ENCODE measurements at places on chromosomes 13 and 19.

- DNase-seq = no peak
Observed at GRCh38 chr13:53522034-53522433, 493.4 kb downstream of the OLFM4 start.

DNA sequence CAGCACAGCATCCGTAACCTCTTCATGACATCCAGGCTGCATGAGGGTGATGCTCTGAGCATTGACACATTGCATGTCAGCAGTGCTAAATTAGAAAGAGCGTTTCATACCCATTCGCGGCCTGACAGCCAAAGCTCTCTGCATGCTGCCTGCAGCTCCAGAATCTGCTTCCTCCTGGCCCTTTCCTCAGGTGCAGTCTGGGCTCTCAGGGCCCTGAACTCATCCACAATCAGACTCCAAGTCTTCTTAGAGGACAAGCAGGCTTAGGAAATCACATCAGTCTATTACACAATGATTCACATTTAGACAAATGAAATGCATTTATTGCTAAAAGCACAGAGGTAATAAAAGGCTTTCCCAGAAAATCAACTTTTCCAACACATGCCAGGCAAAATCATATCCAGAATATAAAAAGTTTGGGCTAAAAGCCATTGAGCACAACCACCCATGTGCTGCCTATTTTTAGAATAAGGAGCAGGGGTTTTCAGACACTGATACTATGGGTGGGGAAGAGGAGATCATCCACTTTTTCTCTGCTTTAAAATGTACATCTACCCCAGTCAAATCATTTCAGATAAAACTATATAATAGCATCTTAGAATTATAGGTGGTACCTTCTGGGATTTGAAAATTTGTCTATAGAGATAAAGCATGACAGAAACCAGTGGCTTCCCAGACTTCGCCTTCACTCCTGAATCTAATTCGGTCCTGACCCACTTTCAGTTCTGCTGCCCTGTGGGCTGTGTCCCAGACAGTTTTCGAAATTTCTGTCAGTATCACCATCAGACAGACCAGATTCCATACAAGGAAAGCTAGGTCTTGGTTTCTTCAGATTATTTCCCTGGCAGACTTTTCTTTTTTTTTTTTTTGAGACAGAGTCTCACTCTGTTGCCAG is 109.3 kb downstream of the COL4A2 start:
- no peak for DNase-seq

DNA sequence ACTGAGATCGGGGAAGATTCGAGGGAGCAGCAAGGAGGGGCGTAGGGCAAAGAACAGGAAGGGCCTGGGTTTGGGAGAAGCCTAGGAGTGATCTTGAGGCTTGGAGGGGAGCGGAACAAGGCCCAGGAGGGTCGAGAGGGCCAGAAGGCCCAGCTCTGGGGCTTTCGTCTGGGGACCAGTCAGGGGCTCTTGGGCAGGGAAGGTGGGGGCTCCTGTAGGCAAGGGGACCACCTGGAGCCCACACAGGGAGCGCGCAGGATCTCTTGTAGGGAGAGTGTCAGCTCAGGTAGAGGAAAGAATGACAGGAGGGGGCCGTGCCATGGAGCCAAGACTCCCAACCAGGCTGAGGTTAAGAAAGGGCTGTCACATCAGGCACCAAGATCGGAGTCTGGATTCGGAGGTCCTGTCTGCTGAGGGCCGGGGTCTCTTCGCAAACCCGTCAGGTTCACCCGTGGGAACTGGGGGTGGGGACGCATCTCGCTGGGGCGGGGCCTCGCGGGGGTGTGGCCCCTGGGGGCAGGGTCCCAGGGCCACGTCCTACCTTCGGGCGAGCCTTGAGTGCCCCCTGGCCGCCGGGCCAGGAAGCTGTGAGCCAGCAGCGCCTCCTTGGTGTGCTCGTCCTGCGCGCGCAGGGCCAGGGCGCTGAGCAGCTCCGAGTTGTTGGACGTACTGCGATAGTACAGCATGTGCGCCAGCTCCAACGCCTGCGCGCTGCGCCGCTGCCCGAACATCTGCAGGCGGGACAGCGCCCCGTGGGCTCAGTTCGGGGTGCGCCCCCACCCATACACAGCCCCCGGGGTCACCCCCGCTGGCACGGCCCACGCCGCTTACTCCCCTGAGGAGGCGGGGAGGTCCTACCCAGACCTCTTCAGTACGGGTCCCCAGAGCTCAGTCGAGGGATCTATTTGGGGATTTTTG is 8.4 kb downstream of the EMP3 start:
- DNase-seq = peak; percentile 82

DNA sequence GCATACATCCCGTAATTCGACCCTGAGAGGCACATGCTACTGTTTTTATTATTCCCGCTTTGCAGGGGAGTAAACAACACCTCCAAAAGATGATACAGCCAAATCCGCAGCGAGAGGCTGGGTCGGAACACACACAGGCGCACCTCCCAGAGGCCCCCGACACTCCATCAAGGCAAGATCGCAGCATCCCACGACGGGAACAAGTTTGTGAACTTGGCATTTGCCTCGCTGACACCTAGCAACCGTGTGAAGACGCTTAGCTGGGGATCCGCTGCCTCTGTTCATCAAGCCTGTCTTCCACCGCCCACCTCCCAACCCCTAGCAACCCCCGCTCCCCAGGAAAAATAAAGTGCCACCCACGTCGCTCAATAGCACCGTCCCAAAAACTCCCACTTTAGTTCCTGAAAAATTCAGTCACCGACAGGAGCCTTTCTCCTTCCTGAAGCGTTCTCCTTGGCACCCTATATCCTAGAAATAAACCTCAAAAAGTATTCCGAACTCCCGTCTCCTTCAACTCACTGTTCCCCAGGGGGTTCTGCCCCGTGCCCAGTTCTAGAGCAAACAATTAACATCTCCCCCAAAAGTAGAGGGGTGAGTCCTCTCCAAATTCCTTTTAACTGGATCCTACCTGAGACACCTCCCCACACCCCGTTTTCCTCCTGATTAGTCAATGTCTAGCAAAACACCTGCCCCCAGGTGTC is 1.7 kb downstream of the GNG7 start:
- no peak for DNase-seq

DNA sequence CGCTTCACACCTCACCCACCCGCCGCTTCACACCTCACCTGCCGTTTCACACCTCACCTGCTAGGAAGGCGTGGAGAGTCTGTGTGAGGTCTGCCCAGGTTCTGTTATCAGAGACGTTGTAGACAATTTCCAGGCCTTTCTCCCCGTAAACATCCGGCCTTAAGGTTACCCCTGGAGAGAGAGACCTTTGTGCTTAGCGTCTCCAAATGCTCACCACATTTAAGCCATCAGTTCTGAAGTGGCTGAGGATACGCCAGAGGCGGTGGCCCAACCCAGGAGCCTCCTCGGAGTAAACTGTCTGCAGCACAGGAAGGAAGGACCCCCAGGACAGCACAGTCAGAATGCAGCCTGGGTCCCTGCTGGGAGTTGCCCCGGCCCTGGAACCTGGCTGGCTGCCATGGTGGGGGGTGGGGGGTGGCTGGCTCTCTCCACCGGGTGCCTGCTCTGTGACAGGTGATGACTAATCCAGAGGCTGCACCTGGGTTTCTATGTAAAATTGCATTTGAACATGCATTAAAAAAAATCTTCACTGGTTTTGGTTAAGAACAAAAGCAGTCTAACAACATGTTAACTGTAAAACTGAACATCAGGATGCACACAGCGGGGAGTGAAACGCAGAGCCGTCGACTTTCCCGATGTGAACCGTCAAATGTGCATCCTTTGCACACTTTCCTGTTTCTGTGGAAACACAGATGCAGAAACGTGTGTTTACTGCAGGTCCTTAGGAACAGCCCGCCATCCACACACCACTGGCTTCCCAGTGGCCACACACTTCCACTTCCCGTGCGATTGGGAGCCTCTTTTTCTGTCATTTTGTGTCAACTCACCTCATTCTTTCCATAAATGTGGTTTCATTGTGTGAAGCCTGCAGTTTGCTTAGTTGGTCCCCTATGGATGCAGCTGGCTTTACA is 4.5 kb downstream of the ATP4B start:
- DNase-seq = no peak

- no peak for DNase-seq
Observed at GRCh38 chr13:59012731-59013130, 1151.0 kb downstream of the DIAPH3 start.

DNA sequence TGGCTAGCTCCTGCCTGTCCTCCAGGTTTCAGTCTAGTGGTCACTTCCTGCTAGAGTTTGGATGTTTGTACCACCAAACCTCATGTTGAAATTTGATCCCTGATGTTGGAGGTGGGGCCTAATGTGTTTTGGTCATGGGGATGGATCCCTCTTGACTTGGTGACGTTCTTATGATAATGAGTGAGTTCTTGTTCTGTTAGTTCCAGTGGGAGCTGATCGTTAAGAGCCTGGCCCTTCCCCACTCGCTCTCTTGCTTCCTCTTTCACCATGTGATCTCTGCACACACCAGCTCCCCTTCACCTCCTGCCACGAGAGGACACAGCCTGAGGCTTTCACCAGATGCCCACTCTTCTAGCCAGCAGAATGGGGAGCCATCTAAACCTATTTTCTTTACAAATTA is 86.8 kb upstream of the SCEL start:
- no peak for DNase-seq

- no peak for DNase-seq
Observed at GRCh38 chr13:42174344-42175162, 97.4 kb upstream of the AKAP11 start.

DNA sequence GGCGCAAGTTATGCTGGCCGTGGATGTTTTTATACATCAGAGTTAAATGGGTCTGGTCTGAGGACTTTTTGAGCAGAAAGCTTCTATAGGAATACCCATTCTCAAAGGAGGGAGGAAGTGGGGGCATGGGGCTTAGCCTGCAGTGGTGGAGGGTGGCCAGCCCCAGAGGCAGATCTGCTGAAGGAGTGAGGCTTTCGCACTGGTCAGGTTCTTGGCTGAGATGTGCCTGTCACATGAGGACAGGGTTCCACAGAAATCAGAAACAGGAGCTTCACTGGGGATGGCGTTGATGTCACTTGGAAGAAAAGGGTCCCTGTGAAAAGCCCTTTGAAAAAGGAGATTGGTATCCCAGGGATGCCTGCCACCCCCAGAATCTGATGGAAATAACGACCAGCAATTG is 100.7 kb upstream of the MCF2L start:
- DNase-seq = no peak

DNA sequence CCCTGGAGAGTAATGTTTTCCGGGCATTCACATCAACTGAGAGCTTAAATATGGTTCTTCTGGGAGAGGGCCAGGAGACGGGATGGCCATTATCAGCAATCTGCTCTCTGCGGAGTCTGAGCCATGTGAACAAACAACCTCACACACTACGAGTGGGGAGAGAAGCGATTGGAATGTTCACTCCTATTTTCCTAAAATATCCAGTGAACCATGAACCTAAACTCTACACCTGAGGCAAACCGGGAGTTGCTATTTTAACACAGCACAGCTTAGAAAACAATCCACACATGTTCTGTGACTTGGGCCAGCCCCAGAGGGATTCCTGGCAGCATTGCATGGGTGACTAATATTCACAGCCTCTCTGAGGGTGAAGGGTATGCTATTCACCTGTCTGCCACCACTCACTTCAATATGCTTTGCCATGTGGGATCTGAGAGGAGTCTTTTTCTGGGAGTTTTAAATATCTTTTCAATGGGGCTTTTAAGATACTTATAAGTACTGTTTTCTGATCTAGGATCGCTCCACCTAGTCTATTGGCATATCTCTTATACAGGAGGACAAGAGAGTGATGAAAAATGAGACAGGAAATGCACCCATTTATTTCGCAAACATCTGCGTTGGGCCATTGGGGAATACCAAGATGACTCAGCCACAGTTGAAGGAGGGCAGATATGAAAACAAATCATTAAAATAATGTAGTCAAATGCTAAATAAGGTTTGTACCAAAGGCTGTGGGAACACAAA is 72.6 kb upstream of the SERP2 start:
- no peak for DNase-seq

GRCh38 chr19:43498233-43498842 is 6.2 kb downstream of the PHLDB3 start:
- DNase-seq = no peak

- DNase-seq = peak; percentile 96
Observed at GRCh38 chr19:43474986-43475705, 9.7 kb upstream of the LYPD3 start.

GRCh38 chr13:22592515-22592914 is 588.3 kb upstream of the SGCG start:
- no peak for DNase-seq

DNA sequence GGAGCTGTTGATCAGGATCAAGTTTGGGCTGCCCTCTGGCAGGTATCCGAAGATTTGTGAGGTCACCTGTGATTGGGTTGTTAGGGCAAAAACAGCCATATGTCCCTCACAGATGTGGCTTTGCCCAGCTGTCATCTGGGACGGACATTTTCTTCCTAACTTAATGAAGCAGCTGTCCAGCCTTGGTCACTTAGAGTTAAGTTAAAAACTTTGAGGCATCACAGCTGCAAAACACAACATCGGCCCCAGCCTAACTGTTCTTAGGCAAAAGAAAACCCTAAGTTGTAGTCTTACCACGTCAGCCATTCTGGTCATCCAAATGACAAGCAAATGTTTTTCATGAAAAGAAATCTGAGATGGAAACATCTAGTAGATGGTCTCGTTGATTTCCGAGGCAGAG is 318.4 kb downstream of the DCLK1 start:
- DNase-seq = no peak

GRCh38 chr13:107421028-107421427 is 794.3 kb downstream of the LIG4 start:
- DNase-seq = no peak

DNA sequence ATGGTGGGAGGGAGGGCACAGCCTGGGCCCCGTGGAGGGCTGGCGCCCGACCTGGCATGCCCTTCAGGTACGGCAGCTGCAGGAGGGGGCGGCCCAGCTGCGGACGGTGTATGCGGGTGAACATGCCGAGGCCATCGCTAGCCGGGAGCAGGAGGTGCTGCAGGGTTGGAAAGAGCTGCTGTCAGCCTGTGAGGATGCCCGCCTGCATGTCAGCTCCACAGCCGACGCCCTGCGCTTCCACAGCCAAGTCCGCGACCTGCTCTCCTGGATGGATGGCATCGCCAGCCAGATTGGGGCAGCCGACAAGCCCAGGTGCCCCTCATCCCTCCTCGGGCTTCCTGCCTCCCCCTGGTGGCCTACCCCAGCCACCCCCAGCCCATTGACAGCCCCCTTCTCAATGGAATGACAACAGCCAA is 16.6 kb upstream of the SHKBP1 start:
- no peak for DNase-seq

GRCh38 chr19:3897936-3898335 is 17.5 kb downstream of the ATCAY start:
- no peak for DNase-seq

All from stimulated activated CD8-positive, alpha-beta memory T cell treated with anti-CD3 and anti-CD28 coated beads, Interleukin-15, amount 100 ng/mL, for 1 hour (primary cell).